ENCODE measurements at places on chromosomes 2 and 18. TPM values are rescaled to one million over a fixed set of nuclear protein-coding genes. Genes with fewer than 3 reads are reported as not detected.

Gene RASGRP3
- total RNA-seq = 16.1 TPM

Gene SOX11
- not detected for total RNA-seq

Gene CD302
- 95.6 TPM for total RNA-seq

Gene MROH2A
- total RNA-seq = not detected

Gene ZAP70
- total RNA-seq = 1.3 TPM

Gene TRPM8
- total RNA-seq = not detected

Gene SLC4A5
- 2.0 TPM for total RNA-seq

Gene AQP4
- total RNA-seq = not detected

Gene ZDBF2
- total RNA-seq = 10.6 TPM

Gene MAPRE3
- 65.2 TPM for total RNA-seq

Gene TWSG1
- 20.4 TPM for total RNA-seq

Gene C2orf78
- total RNA-seq = not detected

Gene CNGA3
- total RNA-seq = 1.1 TPM

Gene ANKRD39
- 10.4 TPM for total RNA-seq

Gene CFLAR
- total RNA-seq = 282 TPM

Gene GATA6
- 26.6 TPM for total RNA-seq

Gene SCG2
- total RNA-seq = 0.19 TPM

Gene RMDN2
- 8.4 TPM for total RNA-seq

Gene POTEI
- not detected for total RNA-seq

Gene CPLX4
- total RNA-seq = not detected

Gene PCARE
- 0.06 TPM for total RNA-seq

Gene MC5R
- not detected for total RNA-seq

Gene RAX
- not detected for total RNA-seq

Gene IL1R1
- total RNA-seq = 407 TPM

Gene MYL1
- total RNA-seq = not detected

Gene TGIF1
- total RNA-seq = 59.3 TPM

Gene HNMT
- 91.4 TPM for total RNA-seq

Gene ASB18
- total RNA-seq = not detected

Gene MC2R
- not detected for total RNA-seq

Gene PROC
- total RNA-seq = not detected

Gene C2orf15
- total RNA-seq = 0.32 TPM

Gene OTOS
- not detected for total RNA-seq

Gene TUBB8B
- not detected for total RNA-seq

Gene TANC1
- 27.9 TPM for total RNA-seq

Gene L3MBTL4
- total RNA-seq = 7.5 TPM

Gene VPS54
- 22.2 TPM for total RNA-seq

Gene RESP18
- not detected for total RNA-seq

Gene POTEJ
- total RNA-seq = not detected

Gene RNF144A
- total RNA-seq = 22.2 TPM

Gene CD8A
- total RNA-seq = 2.8 TPM

Gene GCKR
- 4.2 TPM for total RNA-seq

Gene CFAP65
- total RNA-seq = not detected

Gene DSG4
- total RNA-seq = not detected

Gene CTAGE1
- not detected for total RNA-seq

Gene ALKAL2
- 5.7 TPM for total RNA-seq

Gene TWIST2
- total RNA-seq = 73.9 TPM
